CD4-positive, alpha-beta memory T cell (primary cell): ENCODE measurements at places on chromosomes 16 and 17.
A peak's percentile ranks its signal among the peaks of the same experiment; 100 is the strongest.

- DNase-seq: no peak
Measured at GRCh38 chr17:79670537-79671084, 59.8 kb upstream of the RBFOX3 start.

- no peak for DNase-seq
Measured at GRCh38 chr16:47699106-47699505, 238.0 kb downstream of the PHKB start.

DNA sequence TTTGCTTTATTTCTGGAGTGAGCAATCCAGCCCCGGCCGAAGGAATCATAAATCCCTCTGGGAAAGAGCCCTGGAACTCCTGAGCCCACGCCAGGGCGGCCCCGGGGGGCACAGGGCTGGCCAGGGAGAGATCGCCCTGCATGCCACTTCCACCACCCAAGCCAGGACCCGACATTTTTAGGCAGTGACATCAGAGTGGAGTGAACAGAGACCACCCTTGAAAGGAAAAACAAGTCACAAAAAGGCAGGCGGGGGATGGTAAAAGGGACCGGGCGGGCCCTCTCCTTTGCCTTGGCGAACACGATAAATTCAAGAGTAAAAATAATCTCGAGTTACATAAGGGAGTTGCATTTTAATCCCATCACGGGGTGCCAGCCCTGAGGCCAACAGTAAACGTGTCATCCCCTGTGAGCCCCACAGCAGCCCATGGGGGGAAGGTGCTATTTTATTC is 284.1 kb downstream of the C16orf95 start:
- DNase-seq: no peak

DNA sequence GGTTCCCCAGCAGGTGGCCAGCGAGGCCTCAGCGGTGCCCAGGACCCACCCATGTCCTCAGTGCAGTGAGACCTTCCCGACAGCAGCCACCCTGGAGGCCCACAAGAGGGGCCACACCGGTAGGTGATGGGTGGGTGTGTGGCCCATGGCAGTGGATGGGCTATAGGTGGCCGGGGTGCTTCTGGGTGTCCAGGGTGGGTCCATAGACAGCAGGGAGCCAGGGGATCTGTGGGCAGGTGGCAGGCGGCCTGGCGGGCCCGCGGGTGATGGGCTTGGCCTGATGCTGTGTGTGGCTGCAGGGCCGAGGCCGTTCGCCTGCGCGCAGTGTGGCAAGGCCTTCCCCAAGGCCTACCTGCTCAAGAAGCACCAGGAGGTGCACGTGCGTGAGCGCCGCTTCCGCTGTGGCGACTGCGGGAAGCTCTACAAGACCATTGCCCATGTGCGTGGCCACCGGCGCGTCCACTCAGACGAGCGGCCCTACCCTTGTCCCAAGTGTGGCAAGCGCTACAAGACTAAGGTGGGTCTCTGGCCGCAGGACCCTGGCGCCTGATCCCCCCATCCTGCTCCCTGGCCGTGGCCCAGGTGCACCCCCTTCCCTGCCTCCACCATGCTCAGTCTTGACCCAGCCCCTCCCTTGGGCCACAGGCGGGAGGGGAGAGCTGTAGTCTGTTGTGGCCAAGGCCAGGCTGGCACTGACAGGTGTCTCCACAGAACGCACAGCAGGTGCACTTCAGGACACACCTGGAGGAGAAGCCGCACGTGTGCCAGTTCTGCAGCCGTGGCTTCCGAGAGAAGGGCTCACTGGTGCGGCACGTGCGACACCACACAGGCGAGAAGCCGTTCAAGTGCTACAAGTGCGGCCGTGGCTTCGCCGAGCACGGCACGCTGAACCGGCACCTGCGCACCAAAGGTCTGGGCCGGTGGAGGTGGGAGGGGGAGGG is 2.1 kb upstream of the DNASE1L2 start:
- no peak for DNase-seq

DNA sequence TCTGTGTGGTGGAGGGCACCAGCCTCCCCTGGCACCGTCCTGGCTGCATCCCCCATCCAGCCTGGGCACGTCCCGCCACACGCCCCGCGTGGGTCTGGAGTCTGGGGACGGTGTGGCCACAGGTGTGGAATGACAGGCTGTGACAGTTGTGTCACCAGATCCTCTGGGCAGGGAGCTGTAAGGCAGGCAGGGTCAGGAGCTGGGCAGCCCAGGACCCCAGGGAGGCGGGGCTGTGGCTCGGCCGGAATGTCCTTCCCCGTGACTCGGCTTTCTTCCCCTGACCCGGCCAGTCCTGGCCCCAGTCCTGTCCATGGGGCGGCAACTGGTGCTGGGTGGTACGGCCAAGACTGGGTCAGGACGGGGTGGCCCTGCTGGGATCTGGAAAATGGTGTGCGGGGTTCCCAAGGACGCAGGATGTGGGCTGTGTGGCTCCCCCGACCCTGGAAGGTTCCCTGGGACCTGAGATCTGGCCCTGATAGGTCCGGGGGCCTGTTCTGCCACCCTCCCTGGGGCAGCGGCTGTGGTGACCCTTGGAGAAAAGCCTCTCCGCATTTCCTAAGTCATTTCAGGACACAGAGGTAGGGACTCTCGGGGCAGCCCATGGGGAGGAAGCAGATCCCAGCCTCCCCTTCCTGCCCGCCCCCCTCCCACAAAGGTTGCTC is 3.3 kb upstream of the SLC16A3 start:
- no peak for DNase-seq

DNA sequence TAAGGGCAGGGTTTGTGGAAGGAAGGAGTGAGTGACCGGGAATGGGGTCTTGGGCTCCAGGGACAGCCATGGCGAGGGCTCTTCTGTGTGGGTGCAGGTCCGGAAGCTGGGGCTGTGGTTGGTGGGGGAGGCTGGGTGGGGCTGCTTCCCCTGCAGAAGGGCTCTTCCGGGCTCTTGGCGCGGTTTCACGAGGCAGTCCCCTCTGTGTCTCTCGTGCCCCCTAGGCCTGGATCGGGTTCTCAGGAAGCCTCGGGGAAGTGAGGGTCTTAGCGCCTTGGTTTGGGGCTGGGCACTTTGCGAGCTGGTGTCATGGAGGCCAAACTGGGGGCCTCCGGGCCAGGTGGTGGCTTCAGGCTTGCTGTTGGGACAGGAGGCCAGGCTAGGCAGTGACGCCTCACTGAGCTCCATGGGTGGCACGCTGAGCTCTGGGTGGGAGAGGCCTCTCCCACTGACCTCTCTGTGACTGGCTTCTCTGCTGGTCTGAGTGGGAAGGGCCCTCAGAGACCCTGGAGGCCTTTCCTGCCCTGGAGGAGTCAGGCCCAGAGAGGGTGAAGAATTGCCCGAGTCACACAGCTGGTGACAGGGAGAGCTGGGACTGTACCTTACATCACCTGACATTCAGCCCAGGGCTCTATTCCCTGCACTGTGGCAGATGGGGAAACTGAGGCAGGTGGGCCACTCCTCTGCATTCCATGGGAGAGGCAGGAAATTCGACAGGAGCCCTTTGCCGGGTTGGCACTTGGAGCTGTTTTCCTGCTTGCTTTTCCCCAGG is 8.2 kb downstream of the ADCY7 start:
- DNase-seq: peak; percentile 60

DNA sequence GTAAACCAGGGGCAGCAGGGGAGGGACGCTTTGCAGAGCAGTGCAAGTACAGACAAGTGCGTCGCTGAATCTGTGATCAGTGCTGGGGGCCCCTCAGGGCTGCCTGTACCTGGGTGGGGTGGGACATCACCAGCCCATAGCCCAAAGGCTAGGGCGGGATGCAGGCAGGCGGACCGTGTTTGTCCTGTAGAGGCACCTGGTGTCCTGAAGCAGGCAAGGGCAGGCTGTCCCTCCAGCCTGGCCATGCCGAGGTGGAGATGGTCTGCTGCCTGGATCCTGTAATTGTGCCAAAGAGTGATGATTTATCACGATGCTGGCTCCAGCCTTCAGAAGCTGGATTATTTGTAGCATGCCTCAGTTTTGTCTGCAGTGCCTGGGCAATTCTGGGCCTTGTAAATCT is 137.9 kb upstream of the GSE1 start:
- no peak for DNase-seq

DNA sequence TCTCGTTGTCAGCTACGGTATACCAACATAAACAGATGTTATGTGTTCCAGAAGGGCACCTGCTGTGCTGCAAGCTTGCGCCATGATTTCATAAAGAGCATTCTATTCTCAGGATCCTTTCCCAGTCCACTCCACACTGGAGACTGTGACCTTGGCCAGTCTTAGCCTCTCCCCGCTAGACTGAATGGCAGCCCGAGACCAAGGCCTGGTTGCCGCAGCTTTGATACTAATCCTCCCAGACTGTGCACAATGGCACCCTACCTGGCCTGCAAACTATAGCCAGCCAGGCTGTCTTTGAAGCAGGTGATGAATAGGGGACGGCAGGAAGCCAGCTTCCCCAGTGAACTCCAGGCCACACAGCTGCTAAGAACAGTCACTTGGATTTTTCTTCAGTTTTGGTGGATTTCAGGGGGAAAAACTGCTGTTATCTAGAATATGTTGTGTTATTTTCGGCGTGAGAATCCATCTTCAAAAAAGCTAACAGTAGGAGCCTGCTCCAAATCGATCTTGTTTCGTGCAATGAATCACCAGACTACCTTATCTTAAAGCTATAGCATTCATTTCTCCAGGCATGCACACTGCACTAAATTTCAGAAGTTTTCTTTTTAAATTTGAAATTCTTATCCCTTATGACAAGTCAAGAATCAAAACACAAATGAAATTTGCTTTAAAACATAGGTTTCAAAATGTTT is 289.0 kb downstream of the CEP112 start:
- no peak for DNase-seq

GRCh38 chr17:17806611-17807274 is 30.0 kb downstream of the SREBF1 start:
- DNase-seq: no peak

- DNase-seq: no peak
Measured at GRCh38 chr17:55285340-55286301, 20.9 kb downstream of the HLF start.

- DNase-seq: no peak
Measured at GRCh38 chr16:86497551-86498021, 12.7 kb upstream of the FOXF1 start.

DNA sequence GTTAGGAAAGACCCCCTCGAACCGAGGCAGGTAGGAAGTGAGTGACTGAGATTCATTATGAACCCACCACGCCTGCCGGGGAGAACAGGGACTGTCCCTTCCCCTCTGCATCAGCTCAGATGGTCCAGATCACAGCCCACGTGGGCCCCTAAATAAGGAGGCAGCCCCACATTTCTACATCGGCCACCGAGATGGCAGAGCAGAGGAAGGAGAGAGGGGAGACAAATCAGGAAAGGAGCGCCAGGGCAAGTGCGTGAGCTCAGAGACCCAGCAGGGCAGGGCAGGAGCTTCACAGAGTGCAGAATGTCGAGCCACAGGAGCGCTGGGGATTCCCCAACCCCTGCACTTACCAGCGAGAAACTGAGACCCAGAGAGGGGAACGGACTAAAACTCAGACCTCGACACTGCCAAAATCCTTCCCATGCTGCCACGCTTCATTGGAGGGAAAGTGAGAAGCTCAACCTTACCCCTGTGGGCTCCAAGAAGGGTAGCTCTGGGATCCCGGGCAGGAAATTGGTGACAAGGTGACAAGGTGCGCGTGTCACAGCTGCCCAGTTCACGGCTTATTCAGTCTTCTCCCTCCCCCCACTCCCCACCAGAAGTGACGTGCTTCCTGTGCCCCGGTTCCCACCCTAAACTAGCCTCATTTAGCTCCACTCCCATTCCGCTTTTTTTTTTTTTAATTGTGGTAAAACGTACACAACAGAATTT is at the start of gene ICAM2:
TSS of gene ICAM2 (minus strand) at position 578 of the 711 bp plus-strand sequence. CDS start 13,942 bp downstream, outside the sequence.
- peak; percentile 98 for DNase-seq

GRCh38 chr16:11255737-11256660 is at the start of gene SOCS1:
Gene SOCS1 (minus strand): TSS chr16:11256204. CDS start chr16:11255478, 726 bp downstream.
- DNase-seq: peak; percentile 78

DNA sequence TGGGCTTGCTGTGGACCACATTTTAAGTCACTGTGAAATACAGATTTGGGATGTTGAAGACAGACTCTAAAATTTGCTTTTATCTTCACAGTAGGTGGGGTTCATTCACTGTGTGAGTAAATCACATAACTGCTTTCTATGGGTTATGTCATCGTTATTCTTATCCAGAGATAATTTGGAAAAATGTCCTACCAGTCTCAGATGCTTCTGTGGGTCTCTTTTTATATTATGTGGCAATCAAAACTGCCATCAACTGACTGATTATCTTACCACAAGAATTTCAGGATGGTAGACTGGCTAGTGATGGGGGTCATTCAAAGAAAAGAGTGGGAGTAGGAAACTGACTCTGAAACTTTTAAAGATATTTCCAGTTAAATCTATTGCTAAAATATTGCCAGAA is 3.1 kb downstream of the HSBP1 start:
- DNase-seq: no peak

GRCh38 chr17:10683853-10684252 is 13.5 kb downstream of the SCO1 start:
- DNase-seq: peak; percentile 3

DNA sequence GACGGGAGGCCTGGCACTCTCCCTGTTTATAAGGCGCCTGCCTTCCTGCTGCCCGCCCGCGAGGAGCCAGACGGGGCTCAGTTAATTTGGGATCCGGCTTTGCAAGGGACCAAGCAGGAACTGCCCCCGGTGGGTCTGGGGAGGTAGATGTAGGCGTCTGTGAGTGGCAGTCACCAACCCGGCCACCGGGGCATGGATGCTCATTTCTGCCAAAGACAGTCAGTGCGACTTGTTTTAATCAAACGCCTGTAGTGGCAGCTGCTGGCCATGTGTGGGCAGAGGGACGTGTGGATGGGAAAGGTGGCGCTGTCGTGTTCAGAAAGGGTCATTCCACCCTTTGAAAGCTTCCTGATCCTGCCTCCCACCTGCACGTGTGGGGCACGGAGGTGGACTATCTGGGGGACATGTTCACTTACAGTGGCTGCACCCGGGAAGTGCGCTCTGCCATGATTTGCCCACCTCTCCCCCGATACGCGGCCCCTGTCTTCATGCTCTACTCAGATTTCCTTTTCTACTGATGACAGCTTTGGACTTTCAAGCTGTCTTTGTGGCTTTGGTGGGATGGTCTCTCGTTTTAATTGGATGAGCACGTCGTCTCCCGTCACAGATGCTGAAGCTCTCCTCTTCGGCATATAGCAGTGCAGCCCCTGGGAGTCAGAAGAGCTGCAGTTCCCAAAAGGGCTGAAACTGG is 60.3 kb upstream of the CIBAR2 start:
- DNase-seq: no peak
